ENCODE measurements at places on chromosomes 5 and 9.

DNA sequence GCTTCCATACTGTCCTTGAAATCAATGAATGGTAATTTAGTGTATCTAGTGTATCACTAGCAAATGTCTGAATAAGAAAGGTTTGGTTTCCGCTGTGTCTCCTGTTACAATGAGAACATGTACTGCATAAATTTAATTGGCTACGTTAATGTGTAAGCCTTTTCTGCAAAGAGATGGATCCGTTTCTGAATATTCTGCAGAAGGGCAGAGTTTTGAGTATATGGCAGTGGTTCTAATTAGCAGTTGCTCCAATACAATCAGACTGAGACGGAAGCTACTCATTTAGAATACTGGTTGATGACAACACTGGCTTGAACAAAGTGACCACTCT lies 555 bp upstream of the PCDHGC4 start:
- peaks cover 5% of the 10 kb centered on the region for H3K4me1 ChIP-seq
- no peak for DNase-seq
- no peak overlapping the region for H3K27ac ChIP-seq
- H3K36me3 ChIP-seq = peaks cover 10% of the 10 kb centered on the region
- H3K27me3 ChIP-seq = peaks cover 8% of the 10 kb centered on the region
- H3K4me3 ChIP-seq = peak overlapping the region; percentile 76

DNA sequence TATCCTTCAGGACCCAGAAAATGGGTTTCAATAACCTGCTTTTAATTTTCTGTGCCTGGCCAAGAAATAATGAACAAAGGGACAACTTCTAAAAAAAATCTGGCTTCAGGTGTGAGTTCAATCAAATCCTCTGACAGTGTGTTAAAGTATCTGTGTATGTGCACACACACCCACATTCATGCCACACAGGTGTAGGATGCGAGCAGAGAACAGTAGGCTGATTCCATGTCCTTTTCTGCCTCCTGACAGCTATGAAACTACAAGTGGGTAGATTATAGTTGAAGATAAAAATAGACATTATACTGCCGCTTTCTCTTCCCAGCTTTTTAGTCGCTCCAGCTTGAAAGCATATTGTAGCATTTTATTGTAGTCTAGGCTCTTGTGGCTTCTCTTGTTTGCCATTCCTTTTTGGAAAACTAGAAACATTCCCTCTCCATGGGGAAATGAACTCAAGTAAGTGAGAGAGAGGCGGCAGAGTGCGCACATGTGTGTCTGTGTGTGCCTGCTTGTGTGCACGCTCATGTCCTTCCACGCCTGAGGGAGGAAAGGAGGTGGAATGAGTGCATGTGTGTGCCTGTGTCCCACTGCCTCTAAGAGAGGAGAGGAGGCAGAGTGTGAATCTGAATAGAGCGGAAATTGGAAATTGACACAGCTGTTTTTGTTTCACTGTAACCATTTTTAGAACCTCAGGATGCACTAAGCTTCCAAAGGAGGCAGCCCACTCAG lies 273.0 kb downstream of the ELAVL2 start:
- no peaks in the 10 kb centered on the region for H3K27me3 ChIP-seq
- H3K36me3 ChIP-seq = no peaks in the 10 kb centered on the region
- H3K4me1 ChIP-seq = no peaks in the 10 kb centered on the region
- H3K4me3 ChIP-seq = no peak overlapping the region
- DNase-seq = no peak
- H3K27ac ChIP-seq = no peak overlapping the region

GRCh38 chr5:172453986-172454357 lies 353 bp downstream of the SH3PXD2B start:
- H3K27ac ChIP-seq = no peak overlapping the region
- peak overlapping the region; percentile 85 for H3K4me3 ChIP-seq
- 0 out of 2 replicates have a peak, but pooled peaks cover 2% of the 10 kb centered on the region for H3K4me1 ChIP-seq

DNA sequence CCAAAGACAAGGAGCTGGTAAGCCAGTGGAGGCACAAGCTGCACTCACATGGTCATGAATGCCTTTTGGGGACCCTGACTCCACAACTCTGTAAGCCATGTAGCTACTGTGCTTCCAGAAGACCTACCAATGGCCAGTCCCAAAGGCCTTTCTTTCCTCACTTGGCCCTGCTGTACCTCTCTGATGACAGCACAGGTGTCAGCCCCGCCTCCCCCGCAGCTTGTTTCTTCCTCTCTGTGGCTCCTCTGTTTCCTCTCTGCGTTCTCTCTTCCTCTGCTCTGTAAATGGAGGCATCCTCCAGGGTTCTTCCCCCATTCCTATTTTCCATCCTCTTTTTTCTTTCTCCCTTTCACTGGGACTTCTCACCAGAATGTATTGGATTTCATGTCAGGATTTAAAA lies 26.7 kb downstream of the SH3TC2 start:
- no peak overlapping the region for H3K27ac ChIP-seq
- no peaks in the 10 kb centered on the region for H3K36me3 ChIP-seq
- DNase-seq = no peak

GRCh38 chr9:29750062-29750461 lies 2176.8 kb upstream of the C9orf72 start:
- H3K4me3 ChIP-seq = no peak overlapping the region
- DNase-seq = no peak
- H3K4me1 ChIP-seq = no peaks in the 10 kb centered on the region
- no peak overlapping the region for H3K27ac ChIP-seq
- no peaks in the 10 kb centered on the region for H3K27me3 ChIP-seq
- no peaks in the 10 kb centered on the region for H3K36me3 ChIP-seq

DNA sequence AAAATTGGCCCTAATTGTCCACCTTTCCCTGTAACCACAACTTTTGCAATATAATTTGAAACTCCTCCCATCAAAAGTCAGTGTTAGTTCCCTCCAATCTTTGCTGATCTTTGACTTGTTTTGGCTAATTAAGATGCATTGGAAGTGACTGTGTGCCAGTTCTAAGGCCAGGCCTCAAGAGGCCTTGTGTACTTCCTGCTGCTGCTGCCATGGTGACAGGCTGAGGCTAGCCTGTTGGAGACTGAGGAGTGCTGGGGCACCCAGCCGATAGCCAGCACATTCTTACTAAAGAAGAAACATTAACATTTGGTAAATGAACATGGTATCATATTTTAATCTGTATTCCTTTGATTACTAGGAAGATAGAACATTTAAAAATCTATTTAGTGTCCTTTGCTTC lies 86.5 kb downstream of the SREK1 start:
- peak; percentile 67 for DNase-seq
- no peak overlapping the region for H3K27ac ChIP-seq
- no peaks in the 10 kb centered on the region for H3K27me3 ChIP-seq
- no peaks in the 10 kb centered on the region for H3K36me3 ChIP-seq
- H3K4me3 ChIP-seq = no peak overlapping the region

DNA sequence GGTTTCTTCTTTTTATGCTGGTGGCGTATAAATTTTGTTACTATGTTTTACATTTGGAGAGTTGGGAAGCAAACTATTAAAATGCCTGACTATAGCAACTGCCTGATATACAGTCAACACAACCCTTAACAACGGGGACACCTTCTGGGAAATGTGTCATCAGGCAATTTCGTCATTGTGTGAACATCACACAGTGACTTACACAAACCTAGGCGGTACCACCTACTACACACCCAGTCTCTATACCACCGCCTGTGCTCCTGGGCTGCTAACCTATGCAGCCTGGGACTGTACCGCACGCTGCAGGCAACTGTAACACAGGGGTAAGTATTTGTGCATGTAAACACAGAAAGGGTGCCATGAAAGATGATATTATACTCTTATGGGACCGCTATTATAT lies 1.3 kb upstream of the CDHR2 start:
- H3K27ac ChIP-seq = no peak overlapping the region
- H3K27me3 ChIP-seq = no peaks in the 10 kb centered on the region
- no peaks in the 10 kb centered on the region for H3K4me1 ChIP-seq

DNA sequence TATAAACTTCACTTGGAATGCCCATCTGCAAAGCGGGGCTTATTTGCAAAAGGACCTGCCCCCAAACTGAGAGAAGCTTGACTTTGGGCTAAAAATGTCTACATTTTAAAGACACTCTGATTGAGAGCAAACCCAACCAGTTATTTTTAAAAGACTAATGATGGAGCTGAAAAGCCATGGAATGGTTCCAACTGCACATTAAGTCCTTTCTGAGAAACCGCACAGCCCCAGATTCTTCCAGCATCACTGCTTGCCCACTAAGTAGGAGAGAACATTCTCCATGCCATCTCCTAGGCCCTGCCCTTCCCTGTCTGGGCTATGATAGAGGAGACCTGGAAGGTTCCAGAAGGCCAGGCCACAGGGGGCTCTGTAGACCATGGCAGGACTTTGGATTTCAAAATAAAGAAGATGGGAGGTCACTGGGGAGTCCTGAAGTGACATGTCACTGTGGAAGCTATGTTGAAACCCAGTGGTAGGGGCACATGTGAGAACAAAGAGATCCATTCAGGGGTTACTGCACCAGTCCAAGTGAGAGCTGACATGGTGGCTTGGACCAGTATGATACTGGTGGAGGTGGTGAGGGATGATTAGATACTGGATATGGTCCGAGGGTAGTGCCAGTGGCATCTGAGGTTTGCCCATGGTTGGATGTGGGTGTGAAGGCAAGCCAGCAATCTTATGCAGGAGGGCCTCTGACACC lies 179.2 kb downstream of the DAB2IP start:
- no peak overlapping the region for H3K4me3 ChIP-seq
- H3K36me3 ChIP-seq = no peaks in the 10 kb centered on the region
- no peaks in the 10 kb centered on the region for H3K4me1 ChIP-seq
- H3K27me3 ChIP-seq = no peaks in the 10 kb centered on the region
- no peak overlapping the region for H3K27ac ChIP-seq

- H3K27ac ChIP-seq = no peak overlapping the region
- H3K4me3 ChIP-seq = no peak overlapping the region
- H3K36me3 ChIP-seq = no peaks in the 10 kb centered on the region
- no peak for DNase-seq
Measured at GRCh38 chr5:40386289-40386688, 293.4 kb upstream of the PTGER4 start.

DNA sequence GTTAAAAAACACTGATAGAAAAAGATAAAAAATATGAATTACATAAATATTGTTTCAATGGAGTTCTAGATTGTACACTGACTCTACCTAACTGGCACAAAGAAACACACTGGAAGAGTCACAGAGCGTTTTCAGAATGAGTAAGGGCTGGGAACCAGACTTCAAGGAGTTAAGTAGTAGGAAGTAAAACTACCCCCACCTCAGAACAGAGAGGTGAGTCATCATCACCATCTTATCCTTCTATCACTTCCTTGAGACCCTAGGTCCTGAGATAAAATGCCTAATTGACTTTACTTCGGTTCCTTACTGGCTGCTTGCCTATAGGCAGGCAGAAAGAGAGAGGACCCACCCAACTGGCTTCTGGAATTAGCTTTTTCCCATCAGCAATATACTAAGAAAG lies 79.7 kb downstream of the ELAVL2 start:
- peaks cover 11% of the 10 kb centered on the region for H3K36me3 ChIP-seq
- no peak overlapping the region for H3K27ac ChIP-seq
- H3K4me1 ChIP-seq = peaks cover 17% of the 10 kb centered on the region
- H3K4me3 ChIP-seq = no peak overlapping the region

- no peak overlapping the region for H3K27ac ChIP-seq
- no peaks in the 10 kb centered on the region for H3K27me3 ChIP-seq
Measured at GRCh38 chr5:28286566-28286965, 1248.2 kb upstream of the CDH9 start.

DNA sequence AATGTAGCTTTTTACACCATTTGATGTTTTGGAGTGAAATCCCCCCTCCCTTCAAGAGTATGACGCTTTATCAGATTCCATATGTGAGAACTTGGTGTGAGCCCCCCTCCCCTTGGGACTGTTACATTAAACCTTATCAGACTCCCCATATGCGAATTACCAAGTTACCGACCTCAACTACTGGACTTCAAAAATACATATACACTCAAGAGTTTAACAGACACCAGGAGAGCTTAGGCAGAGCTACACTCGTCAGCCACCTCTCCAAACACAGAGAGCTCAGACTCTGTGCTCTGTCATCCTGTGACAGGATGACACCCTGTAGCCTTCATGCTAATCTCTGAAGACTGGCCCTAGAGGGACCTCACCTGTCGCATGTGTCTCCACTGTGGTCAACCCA lies 50.2 kb downstream of the FAM114A2 start:
- no peak for DNase-seq
- no peaks in the 10 kb centered on the region for H3K27me3 ChIP-seq
- H3K4me3 ChIP-seq = no peak overlapping the region
- no peak overlapping the region for H3K27ac ChIP-seq
- H3K36me3 ChIP-seq = no peaks in the 10 kb centered on the region
- no peaks in the 10 kb centered on the region for H3K4me1 ChIP-seq

DNA sequence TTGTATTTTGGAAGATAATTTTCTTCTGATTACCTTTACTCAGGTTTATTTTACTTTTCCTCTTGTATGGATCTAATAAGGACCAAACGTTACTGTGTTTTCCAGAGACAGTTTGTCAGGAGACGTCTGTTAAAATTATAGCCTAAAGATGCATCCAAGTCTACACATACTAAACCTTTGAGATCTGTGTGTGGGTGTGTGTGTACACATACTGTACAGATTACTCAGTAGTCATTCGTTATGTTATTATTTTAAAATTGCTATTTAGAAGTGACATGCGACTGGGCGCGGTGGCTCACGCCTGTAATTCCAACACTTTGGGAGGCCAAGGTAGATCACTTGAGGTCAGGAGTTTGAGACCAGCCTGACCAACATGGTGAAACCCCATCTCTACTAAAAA lies 51.6 kb upstream of the CNTLN start:
- no peaks in the 10 kb centered on the region for H3K4me1 ChIP-seq
- H3K27me3 ChIP-seq = no peaks in the 10 kb centered on the region
- H3K27ac ChIP-seq = no peak overlapping the region
- H3K4me3 ChIP-seq = no peak overlapping the region
- DNase-seq = no peak
- no peaks in the 10 kb centered on the region for H3K36me3 ChIP-seq

GRCh38 chr9:99166149-99166548 lies 55.6 kb downstream of the ALG2 start:
- H3K36me3 ChIP-seq = no peaks in the 10 kb centered on the region
- no peak overlapping the region for H3K4me3 ChIP-seq
- no peaks in the 10 kb centered on the region for H3K27me3 ChIP-seq
- no peak for DNase-seq
- no peak overlapping the region for H3K27ac ChIP-seq

GRCh38 chr5:72648480-72648879 lies 141.3 kb upstream of the ZNF366 start:
- no peak for DNase-seq
- no peak overlapping the region for H3K27ac ChIP-seq
- H3K4me1 ChIP-seq = no peaks in the 10 kb centered on the region
- H3K27me3 ChIP-seq = no peaks in the 10 kb centered on the region
